ENCODE measurements at places on chromosomes 5 and 9.

- DNase-seq, result no peak
These were observed 15.1 kb upstream of the OXCT1 start for GRCh38 chr5:41885286-41885685.

DNA sequence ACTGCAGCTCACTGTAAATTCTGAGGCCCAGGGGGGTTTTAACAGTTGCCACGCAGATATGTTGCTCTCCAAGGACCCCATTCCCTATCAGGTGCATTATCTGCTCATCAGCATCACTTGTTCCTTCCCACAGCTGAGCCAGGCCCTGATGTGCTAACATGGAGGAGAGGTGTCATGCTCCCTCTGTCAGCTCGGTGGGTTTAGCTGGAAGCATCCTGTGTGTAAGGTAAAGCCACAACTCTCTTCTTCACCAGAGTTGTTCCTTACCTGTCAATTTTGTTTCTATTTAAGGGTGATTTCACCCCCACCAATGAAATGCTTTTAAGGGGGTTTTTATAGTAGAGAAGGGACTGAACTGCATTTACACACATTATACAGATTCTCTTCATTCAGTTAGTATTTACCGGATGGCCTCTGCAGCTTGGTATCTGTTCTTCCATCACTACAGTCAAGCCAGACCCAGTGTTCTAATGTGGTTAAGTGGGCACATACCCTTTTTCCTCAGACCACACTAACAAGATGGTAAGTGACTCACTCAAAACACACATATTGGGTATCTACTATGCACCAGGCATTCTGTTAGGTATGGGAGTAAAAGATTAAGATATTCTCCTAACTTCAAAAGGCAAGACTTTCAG lies 205.4 kb downstream of the DCP2 start:
- no peak for DNase-seq

DNA sequence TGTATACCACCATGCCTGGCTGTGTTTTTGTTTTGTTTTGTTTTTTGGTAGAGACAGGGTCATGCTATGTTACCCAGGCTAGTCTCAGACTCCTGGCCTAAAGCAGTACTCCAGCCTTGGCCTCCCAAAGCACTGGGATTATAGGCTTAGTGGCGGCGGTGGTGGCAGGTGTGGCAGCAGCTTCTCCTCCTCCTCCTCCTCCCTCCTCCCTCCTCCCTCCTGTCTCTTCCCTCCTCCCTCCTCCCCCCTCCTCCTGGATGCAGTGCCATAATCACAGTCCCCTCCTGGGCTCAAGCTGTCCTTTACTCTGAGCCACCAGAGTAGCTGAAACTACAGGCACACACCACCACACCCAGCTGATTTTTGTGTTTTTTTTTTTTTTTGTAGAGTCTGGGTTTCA lies 71.2 kb downstream of the UHRF2 start:
- DNase-seq, result no peak

- DNase-seq, result no peak
These were observed 20.1 kb upstream of the PFDN1 start for GRCh38 chr5:140322751-140323731.

DNA sequence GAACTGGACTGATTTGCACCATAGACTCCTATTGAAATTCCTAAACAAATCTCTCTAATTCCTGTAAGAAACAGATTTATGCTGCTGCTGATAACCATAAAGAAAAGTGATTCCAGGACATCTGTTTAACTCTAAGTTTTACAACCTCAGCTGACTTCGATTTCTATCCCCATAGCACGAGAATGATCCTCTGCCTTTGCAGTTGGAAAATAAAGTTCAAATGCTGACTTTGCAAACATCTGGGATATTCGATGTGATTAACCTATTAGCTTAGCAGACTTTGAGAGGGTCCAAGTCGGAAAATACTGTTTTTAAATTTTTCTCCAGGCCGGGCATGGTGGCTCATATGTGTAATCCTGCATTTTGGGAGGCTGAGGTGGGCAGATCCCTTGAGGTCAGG lies 247.3 kb downstream of the PSAT1 start:
- no peak for DNase-seq

Data from effector memory CD8-positive, alpha-beta T cell (primary cell).